Stimulated activated CD4-positive, alpha-beta T cell treated with anti-CD3 and anti-CD28 coated beads, Interleukin-1b, Interleukin-23, amount 100 ng/mL, for 1 hour (primary cell): ENCODE measurements at places on chromosomes 12 and 14.

- no peak for DNase-seq
Observed at GRCh38 chr12:67449591-67450052, 180.5 kb downstream of the CAND1 start.

GRCh38 chr12:67415473-67415872 lies 146.3 kb downstream of the CAND1 start:
- no peak for DNase-seq

- no peak for DNase-seq
Observed at GRCh38 chr14:49280566-49280965, 305.6 kb downstream of the RPS29 start.

DNA sequence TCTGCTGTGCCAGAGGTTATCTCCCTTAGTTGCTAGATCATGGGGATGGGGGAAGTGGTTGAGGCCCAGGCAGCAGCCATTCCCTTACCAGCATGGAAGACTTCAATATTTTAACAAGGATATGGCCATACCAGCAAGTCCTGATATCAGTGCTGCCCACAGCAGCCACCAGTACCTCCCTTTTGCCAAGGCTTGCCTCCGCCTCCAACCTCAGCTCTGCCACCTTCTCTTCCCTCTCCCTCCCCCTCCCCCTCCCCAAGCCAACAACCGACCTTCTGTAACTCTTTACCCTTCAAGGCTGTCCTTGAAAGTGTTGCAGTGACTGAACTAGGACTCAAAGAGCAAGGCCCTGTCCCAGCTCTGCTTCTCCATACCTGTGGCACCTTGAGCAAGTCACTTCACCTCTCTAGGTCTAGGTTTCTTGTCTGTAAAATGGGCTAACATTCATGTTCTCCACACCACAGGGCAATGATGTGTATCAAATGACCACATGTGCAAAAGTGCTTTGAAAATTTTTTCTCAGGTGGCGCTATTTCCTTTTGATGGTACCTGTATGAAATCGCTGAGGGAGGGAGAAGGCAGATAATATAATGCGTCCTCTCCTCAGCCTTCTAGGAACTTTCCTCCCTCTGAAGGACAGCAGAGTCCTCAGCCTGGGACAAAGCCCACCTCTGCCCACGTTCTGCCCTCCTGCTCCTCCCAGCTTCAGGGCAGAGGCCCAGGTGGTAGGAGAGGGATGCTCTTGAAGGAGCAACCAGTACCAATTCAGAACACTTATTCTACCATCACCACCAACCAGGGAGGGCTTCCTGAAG lies 14.7 kb downstream of the PLEKHG6 start:
- DNase-seq: no peak

DNA sequence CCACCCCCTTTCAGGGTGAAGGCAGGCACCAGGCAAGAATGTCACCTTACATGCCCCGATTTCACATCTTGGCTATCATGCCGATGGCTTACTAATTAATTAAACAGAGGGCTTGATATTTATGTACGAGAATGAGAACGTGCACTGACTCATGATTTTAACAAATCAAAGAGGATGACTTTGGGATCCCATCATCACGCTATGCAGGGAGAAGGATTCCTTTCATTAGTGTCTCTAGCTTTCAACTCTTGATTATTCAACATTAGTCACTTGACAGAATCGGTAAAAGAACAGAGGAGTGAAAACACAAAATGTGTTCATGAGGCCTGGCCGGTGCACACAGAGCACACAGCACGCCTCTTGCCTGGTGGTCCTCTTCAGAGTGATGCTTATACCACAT lies 80.6 kb downstream of the PRKAB1 start:
- no peak for DNase-seq

DNA sequence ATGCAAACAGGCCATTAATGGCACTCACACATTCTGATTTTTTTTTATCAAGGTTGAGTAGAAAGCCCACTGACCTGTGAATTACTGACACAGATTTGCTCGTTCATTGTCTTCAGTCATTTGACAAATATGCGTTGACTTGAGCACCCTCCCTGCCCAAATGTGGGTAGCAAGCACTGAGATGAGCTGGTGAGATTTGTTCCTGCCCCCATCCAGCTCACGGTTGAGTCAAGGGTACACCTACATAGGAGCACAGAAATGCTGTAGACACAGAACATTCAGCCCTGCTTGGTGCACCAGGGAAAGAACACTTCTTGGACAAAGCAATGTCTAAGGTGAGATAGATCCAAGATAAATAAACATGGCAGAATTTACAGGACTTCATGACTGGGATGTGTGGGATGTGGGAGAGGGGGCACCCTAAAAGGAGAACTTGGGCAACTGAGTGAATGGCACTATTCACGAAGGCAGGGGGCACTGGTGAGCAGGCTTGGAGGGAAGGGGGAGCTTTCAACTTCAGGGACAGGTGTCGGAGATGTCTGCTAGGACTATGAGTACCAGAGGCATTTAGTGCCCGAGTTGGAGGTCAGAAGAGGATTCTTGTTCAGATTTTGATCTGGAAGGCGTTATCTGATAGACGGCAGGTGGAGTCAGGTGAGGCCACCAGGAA lies 213.4 kb downstream of the VRK1 start:
- no peak for DNase-seq

GRCh38 chr12:92553389-92553788 lies 149.4 kb upstream of the PLEKHG7 start:
- DNase-seq: no peak

DNA sequence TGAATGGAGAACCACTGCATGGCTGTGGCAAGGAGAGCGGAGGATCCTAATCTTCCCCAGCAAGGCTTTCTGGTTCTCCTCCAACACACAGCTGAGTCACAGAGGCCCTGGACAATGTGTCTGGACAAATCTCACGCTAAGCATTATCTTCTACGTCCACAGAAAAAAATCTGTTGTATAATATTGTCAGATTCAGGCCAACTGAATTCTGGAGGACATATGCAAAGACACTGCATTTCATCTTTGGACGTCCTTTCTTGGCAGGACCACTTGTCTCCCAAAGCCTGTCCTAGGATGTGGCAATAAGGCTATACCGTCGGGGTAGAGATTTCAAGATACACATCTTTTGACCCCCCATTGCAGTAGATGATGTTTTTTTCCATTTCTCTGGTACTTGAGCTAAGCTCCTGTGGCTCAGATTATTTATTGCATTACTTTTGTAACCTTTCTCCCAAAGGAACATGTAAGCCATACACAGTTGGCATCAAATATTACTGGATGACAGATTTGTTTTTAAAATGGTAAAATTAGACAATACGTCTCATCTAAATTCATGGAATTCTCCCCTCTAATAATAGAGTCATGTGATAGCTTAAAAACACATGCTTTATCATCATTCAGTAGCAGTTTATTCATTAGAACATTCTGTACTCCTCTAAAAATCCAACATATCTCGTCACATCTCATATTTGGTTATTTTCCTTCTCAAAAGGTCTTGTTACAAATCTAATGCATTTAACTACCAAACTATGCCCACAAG lies 19.4 kb downstream of the LMO3 start:
- DNase-seq: no peak

DNA sequence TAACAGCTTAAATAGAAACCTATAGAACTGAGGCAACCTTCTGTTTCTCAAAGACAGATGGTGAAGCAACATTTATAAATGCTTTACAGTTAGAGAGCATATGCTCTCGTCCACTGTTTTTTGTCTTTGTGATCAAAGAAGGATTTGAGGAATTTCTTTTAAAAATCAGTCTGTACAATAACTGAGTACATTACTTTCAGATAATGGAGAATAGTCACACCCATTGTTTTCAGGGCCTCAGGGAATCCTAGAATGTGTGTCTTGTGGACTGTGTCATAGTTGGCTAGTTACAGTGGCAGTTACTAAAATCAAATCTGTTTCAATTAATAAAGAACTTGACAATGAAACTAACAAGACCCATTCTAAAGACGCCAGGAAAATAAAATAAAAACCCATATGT lies 107.9 kb downstream of the PRKCH start:
- no peak for DNase-seq

GRCh38 chr14:53792909-53793308 lies 163.7 kb downstream of the BMP4 start:
- no peak for DNase-seq

DNA sequence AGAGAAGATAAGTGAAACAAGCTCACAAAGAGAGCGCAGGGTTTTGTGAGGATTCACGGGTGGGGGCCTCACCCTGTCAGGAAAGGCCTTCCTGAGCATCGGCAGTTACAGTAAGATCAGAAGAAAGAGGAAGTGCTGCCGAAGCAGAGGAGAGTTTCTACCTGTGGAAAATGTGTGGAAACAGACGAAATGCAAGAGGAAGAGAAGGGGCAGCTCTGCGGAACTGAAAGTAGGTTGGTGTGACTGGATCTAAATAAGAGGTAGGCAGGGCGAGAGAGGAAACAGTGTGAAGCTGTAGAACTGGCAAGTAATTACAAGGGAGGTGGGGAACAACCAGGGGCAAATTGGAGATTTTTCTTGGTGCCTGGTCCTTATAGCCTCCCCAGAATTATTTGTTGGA lies 2.6 kb downstream of the GPR68 start:
- no peak for DNase-seq
